Cortex of kidney (tissue), 1 donor: ENCODE measurements at places on chromosomes 16 and 17.

- DNase-seq, result no peak
Measured at GRCh38 chr16:73743665-73744496, 552.7 kb upstream of the PSMD7 start.

GRCh38 chr16:12094537-12095265, 118.2 kb downstream of the SNX29 start:
- no peak for DNase-seq

DNA sequence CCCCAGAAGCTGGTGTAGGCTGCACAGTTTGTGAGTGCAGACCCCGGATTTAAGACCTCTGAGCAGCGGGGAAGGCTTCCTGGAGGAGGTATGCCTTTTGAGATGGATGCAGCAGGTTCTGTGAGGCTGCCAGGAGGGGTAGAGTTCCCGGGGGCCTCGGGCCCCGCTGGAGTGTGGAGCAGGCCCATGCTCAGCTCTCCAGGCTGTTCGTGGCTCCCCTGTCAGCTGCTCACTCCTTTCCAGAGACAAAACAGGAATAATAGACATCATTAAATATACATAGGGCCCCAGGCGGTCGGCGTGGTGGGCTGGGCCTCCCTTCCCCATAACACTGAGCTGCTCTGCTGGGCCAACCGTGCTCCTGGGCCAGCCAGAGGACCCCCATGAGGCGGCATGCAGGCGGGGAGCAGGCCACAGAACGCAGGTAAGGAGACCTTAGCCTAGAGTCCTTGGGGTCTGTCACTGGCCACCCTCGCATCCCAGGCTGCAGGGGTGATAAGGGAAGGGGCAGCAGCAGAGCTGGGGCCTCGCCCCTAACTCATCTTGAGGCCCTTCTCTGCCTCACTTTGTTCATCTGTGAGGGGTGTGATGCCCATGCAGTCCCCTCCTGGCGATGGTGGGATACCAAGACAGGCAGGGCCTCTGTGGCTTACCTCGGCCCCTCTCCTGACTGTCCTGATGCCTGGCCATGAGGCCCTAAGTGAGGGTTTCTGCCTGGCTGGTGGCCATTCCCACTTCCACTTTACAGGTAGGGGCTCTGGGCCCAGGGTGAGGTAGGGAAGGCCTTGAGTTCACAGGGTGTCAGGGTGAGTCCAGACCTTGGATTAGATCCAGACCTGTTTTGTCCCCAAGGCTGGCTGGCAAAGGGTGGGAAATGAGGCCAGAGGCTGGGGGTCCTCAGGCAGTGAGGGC, at the start of gene MYO15A:
TSS of gene MYO15A (plus strand) at position 356 of the 912 bp plus-strand sequence. CDS start 10,045 bp downstream, outside the sequence.
- DNase-seq, result no peak

DNA sequence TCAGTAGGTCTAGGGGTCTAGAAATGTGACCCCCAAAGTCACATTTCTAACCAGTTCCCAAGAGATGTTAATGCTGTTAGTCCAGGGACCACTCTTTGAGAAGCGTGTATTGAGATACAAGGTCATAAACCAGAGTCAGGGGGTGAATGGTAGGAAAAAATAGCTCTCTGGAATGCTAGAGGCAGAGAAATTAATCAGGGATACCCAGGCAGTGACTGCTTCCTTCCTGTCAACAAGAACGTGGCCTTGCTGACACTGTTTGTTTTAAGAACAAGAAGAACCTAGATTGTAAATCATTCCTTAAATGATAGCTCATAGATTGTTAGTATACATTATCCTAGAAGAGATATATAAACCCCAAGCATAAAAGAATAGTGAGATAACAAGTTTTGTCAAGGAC, 43.8 kb downstream of the PITPNM3 start:
- no peak for DNase-seq

DNA sequence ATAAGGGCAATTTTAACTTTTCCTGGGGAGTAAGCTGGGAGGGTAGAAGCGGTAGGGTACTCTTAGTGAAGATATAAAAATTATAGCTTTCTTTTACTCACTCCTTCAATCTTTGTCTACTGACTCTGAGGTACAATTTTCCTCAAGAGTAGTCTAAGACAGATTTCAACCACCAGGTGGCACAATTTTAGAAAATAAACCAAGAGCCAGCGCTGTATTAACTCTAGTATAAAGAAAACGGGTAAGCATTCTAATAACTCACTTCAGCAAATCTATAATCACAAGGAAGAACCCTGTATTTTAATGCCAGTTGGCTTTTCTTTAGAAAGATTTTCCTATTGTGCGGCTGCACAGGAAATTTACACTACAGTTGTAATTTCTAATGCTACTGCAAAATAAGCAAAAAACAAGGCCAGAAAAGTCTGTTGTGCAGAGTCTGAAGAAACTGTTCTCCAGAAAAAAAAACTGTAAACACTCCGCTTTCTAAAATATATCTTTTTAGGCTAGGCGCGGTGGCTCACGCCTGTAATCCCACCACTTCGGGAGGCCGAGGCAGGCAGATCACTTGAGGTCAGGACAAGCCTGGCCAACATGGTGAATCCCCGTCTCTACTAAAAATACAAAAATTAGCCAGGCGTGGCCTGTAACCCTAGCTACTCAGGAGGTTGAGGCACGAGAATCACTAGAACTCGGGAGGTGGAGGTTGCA, 1.9 kb downstream of the CMC2 start:
- DNase-seq, result no peak

- DNase-seq, result no peak
Measured at GRCh38 chr16:55933038-55933437, 57.9 kb upstream of the CES5A start.

- DNase-seq, result no peak
Measured at GRCh38 chr17:61478790-61479492, 26.7 kb downstream of the TBX4 start.

GRCh38 chr16:11796227-11797165, 562 bp downstream of the ZC3H7A start:
- no peak for DNase-seq

- no peak for DNase-seq
Measured at GRCh38 chr16:73326770-73327470, 279.0 kb upstream of the ZFHX3 start.

DNA sequence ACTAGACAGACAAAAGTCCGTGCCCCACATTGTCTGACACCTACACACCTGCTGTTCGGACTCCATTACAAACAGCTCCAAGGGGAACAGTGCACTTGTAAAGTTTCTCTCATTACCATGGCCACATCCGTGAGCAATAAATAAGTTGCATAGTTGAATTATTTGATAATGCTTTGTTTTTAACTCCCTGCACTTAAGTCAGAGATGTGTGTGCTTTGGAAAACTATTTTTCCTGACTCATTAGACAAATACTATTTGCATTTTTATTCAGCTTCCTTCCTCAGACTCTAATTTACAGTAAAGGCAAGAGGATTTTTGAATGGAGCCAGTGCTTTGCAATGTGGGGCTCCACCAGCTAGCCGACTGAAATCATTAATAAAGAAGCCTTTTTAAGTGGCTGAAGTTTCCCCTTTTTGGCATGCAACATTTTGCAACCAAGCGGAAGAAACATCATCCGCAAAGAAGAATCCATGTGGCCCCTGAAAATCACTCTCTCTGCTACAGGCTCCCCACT, 6.5 kb upstream of the CCL2 start:
- no peak for DNase-seq

- no peak for DNase-seq
Measured at GRCh38 chr16:17379121-17379571, 91.6 kb downstream of the XYLT1 start.

- DNase-seq, result no peak
Measured at GRCh38 chr17:74430706-74431567, 951 bp upstream of the GPRC5C start.
